Activated T-helper 1 cell treated with Interleukin-2 at 50 U/mL for 16 hours (primary cell): ENCODE measurements at places on chromosomes 2 and 18.

DNA sequence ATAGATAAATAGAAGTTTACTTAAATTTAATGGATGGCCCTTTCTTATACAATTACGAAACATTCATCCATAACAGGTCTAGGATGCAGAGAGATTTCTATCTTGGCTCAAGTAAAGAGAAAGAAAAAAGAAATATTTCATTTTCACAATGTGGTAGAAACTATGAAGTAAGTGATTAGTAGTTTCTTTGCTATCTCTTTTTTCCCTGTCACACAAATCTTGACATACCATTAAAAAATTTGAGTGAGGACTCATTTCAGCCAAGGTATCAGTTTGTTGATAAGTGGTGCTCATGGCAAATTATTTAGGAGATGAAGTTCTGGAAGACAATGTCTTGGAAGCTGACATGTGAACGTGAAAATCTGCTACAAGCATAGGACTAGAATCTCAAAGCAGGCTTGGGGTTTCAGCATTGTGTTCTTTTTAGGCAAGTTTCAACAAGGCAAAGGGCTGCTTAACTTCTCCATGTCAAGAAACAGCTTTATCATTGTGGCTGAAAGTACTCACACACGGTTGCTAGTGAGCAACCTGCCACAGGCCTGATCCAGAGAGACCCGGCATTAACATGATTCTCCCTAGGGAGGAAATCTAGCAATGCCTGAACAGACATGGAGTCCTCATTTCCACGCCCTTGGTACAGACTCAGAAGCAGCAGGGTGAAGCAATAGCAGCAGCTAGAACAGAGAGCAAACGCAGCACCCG, 414.6 kb downstream of the DLGAP1 start:
- no peak for DNase-seq

DNA sequence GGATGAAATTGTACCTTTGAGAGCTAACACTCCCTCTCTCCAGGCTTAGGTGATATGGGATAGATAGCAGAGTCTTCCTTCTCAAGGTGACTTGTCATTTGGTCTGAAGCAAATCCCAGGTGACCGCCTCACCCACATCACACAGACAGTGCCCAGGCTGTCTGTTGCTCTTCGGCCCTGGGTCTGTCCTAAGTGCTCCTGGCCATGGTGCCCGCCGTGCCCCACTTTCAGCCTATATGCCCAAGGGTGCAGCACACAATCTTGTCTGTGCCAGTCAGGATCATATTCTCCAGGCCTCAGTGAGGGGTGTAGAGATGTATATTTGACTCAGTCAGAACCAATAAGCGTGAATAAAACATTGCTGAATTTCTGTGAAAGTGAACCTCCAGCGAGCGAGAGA, 326.8 kb downstream of the DYSF start:
- no peak for DNase-seq

GRCh38 chr2:71811157-71811556, 336.5 kb downstream of the CYP26B1 start:
- DNase-seq, result no peak

- DNase-seq, result no peak
These were observed 68.3 kb downstream of the TMEFF2 start for GRCh38 chr2:192126426-192126825.

DNA sequence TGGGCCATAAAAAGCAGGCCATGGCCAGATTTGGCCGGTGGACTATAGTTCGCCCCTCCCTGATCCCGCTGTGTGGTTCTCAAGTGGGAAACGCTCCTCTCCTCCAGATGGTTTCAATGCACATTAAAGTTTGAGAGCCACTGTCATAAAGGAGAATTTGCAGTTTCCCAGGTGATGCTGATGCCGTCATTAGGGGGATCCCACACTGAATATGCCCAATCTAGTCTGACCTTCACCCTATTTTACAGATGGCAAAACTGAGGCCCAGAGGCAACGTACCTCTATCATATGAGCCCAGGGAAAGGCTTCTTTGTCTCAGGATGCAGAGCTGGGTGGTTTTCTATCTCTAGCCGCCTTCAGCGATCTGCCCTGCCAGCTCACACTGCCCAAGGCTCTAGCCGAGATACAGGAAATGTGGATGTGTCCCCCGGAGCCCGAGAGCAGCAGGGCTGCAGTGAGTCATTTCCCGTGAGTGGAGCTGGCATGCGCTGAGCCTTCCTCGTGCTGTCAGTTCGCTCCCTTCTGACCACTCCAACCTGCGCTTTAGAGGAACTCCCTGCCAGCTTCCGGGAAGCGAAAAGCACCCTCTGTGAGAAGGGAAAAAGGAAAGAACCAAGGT, 116.2 kb downstream of the SMAD7 start:
- DNase-seq, result peak; percentile 66

DNA sequence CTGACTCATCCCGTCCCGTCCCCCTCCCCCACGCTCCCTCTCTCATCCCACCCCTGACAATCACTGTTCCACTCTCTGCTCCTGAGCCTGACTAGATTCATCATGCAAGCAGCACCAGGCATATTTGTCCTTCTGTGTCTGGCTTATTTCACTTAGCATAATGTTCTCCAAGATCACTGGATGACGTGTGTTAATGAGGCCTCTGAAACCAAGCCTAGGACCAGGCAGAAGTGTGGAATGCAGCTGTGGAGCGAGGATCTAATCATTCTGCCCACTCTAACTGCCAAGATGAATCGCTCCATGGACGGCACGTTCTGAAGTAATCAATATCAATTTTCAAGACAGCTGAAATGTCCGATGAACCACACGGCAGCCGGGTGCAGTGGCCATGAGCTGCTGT, 122.4 kb upstream of the ZNF236 start:
- DNase-seq, result no peak

DNA sequence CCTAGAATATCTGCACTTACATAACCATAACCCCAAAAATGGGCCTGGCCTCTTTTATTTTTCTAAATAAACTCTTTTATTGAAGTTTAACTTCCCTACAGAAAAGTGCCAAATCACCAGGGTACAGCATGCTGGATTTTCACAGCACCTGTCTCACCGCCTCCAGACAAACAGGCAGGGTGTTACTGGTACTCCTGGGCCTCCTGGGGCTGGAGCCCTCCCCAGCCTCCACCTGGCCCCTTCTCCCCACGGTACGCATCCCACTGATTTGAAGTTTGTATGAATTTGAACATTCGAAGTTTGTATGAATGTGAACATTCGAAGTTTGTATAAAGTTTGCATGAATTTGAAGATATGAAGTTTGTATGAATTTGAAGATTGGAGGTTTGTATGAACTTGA, 232.1 kb downstream of the NDUFA10 start:
- DNase-seq, result no peak

DNA sequence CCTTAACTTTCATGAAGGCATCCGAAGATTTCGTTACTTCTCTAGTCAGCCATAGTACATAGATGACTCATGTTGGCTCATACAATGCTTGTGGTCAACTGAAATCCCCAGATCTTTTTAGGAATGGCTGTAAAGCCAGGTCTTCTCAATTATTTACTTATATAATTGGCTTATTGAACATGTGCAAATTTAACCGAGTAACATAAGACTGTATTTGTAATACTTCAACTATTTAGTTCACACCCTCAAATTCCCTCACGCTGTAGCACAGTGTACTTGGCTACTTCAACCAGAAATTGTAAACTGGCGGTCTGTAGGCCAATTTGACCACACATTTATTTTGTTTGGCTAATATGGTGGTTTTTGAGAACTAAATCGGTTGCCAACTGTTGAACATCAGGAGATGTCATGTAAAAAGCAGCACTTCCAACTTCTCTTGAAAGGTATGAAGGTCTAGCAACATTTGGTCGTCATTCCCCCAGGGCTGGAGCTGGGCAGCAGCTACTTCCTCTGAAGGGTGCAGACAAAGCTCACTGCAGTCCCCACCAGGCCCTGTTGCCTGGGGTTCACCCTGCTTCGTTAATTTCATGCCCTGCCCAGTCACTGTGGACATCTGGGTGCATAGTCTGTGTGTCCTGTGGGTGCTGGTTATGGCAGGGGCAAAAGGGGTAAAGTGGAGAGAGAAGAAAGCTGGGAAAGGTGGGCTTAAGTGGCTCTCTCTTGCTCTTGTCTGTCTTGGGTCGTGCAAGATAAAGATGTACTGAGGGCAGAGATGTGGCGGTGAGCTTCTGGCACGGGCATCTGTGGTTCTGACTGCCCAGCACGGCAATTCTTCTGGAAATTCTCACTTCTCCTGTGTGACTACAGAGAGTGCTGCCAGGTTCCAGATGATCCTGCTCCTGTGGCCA, 3.2 kb upstream of the SH3RF3 start:
- DNase-seq, result no peak

- DNase-seq, result no peak
These were observed 22.2 kb downstream of the BIN1 start for GRCh38 chr2:127084611-127085316.

GRCh38 chr2:102449370-102449974, 23.6 kb upstream of the SLC9A4 start:
- peak; percentile 36 for DNase-seq

DNA sequence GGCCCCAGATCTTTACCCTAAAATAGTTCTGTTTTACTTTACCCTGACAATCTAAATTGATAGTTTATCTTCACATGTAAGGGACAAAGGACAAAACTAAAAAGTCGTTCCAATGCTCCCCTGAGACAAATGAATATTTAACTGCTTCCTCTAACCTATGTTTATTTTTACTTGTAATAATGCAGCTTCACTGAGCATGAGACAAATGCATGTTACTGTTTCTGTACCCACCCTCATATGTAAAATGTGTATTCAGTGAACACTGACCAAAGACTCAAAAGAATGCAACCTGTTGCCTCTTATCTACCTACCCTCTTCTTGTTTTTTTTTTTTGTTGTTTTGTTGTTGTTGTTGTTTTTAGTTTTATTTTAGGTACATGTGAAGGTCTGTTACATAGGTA, 1570.9 kb upstream of the SLC39A10 start:
- DNase-seq, result no peak
